CD4-positive, alpha-beta T cell (primary cell): ENCODE measurements at places on chromosomes 2 and 18.

DNA sequence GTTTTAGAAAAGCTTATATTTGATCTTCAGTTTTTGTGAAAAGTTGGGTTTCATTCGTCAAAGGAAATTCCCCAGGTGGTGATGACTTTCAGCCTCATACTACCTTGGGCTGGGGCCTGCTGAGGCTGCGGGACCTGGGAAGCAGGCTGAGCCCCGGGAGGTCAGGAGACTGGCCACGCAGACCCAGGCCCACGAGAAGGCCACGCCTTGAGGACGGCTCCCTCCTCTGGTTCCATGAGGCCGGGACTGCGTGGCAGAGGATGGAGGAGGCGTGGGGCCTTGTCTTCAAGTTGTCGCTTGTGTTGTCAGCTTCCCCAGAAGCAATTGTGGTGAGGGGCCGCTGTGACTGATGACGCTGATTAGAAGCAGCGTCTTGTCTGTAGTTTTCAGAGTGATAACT is 11.8 kb downstream of the CNDP2 start:
- H3K27ac ChIP-seq, result no peak overlapping the region
- H3K4me3 ChIP-seq, result no peak overlapping the region
- H3K4me1 ChIP-seq, result no peaks in the 10 kb centered on the region
- no peak for DNase-seq
- H3K27me3 ChIP-seq, result no peaks in the 10 kb centered on the region

GRCh38 chr18:55433648-55434047 is 154.3 kb downstream of the TCF4 start:
- no peak for DNase-seq
- H3K4me3 ChIP-seq, result no peak overlapping the region
- no peaks in the 10 kb centered on the region for H3K4me1 ChIP-seq
- H3K27me3 ChIP-seq, result peaks cover 4% of the 10 kb centered on the region
- no peaks in the 10 kb centered on the region for H3K36me3 ChIP-seq

DNA sequence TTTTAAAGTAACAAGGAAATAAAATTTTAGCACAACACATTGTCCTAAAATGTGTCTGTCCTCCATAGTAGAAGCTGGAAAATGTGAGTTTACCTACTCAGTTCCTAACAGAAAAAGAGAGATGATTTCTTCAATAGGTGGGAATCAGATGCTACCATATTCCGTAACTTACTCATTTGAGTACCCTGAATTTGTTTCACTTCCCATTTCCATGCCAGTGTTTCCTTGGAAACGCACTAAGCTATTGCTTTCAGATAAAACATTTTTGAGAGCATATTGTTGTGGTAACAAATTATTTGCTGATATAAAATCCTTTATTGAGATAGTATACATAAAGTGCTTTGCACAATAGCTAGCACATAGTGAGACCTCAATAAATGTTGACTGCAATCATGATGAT is 137.5 kb upstream of the BARD1 start:
- no peak for DNase-seq
- H3K27me3 ChIP-seq, result no peaks in the 10 kb centered on the region
- H3K4me3 ChIP-seq, result no peak overlapping the region

GRCh38 chr2:173590276-173590861 is 235.7 kb downstream of the CDCA7 start:
- no peak overlapping the region for H3K27ac ChIP-seq
- H3K27me3 ChIP-seq, result peaks cover 4% of the 10 kb centered on the region
- H3K36me3 ChIP-seq, result no peaks in the 10 kb centered on the region
- no peaks in the 10 kb centered on the region for H3K4me1 ChIP-seq

GRCh38 chr2:64393383-64394010 is 60.5 kb upstream of the LGALSL start:
- H3K27me3 ChIP-seq, result no peaks in the 10 kb centered on the region
- no peak overlapping the region for H3K4me3 ChIP-seq
- no peak overlapping the region for H3K27ac ChIP-seq

DNA sequence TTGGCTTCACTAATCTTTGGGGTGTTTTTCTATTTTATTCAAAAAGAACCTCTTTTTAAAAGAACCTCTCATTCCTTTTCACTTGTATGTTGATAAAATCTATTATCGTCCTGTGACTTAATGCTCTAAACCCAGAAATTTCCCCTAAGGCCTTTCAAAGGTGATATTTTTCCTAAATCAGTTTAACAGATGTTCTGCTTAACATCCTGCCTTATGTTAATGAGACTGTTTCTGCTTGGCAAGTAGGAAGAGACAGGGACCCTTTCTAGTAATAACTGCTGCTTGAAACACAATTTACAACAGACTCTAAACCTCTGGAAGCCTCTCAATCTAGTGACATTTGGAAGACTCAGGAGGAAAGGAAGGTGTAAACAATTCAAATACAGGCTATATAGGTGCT is 128.8 kb downstream of the KCNJ3 start:
- no peak for DNase-seq
- no peak overlapping the region for H3K27ac ChIP-seq
- no peaks in the 10 kb centered on the region for H3K27me3 ChIP-seq
- no peaks in the 10 kb centered on the region for H3K36me3 ChIP-seq

GRCh38 chr2:98713332-98714015 is 17.5 kb downstream of the MGAT4A start:
- H3K4me1 ChIP-seq, result peaks cover 81% of the 10 kb centered on the region
- no peak overlapping the region for H3K4me3 ChIP-seq
- H3K27ac ChIP-seq, result no peak overlapping the region

- H3K4me1 ChIP-seq, result no peaks in the 10 kb centered on the region
- no peak overlapping the region for H3K27ac ChIP-seq
- H3K36me3 ChIP-seq, result no peaks in the 10 kb centered on the region
- no peak overlapping the region for H3K4me3 ChIP-seq
Measured at GRCh38 chr2:50712569-50712968, 319.4 kb downstream of the NRXN1 start.

DNA sequence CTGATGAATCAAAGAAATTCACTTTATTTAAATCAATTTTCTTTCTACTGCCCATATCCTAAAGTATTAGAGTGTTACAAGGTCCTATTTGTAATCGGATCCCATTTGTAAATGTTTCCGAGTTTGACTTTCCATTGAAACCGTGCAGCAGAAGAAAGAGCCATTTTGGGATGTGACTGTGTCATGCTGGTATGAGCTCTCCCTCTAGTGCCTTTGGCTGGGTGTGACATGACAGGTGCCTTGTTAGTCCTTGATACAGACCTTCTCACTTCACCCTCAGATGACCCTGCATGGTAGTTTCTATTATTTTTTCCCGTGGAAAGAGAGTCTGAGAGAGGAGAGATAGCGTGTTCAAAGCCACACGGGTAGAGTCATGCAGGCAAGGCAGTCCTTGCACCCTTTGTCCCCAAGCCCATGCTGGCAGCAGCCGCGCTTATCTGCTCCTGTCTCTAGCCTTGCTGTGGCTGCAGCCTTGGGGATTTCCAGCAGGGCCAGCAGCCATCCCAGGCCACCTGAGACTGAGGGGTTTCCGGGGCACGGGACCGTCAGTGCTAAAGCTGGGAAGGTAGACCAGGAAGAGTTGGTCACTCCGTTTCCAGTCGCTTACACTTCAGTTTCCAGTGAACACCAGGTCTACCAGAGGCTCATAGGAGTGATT is 21.4 kb downstream of the CHMP1B start:
- peak; percentile 28 for DNase-seq
- no peaks in the 10 kb centered on the region for H3K27me3 ChIP-seq
- H3K4me3 ChIP-seq, result no peak overlapping the region
- no peaks in the 10 kb centered on the region for H3K4me1 ChIP-seq
- no peak overlapping the region for H3K27ac ChIP-seq
- peaks cover 3% of the 10 kb centered on the region for H3K36me3 ChIP-seq

- no peaks in the 10 kb centered on the region for H3K36me3 ChIP-seq
- H3K27ac ChIP-seq, result no peak overlapping the region
- no peak overlapping the region for H3K4me3 ChIP-seq
- no peak for DNase-seq
- no peaks in the 10 kb centered on the region for H3K27me3 ChIP-seq
Measured at GRCh38 chr2:61710711-61711110, 143.1 kb downstream of the FAM161A start.

DNA sequence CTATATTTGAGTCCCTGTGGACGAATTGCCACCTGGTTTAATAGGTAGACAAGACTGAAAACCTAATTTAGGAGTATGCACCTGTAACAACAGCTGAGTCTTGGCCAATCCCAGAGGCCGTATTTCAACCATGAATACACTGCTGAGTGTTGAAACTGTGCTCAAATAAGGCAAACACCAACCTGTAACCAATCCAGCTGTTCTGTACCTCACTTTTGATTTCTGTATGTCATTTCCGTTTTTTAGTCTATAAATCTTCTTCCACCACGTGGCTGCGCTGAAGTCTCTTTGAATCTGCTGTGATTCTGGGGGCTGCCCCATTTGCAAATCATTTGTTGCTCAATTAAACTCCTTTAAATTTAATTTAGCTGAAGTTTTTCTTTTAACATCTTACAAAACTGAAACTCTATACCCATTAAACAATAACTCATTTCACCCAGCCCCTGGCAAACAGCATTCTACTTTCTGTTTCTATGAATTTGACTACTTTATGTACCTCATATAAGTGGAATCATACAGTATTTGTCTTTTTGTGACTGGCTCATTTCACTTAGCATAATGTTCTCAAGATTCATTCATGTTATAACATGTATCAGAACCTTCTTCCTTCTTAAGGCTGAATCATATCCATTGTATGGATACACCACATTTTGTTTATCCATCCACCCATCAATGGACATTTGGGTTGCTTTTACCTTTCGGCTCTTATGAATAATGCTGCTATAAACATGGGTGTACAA is 7.5 kb upstream of the YPEL5 start:
- H3K36me3 ChIP-seq, result no peaks in the 10 kb centered on the region
- H3K4me3 ChIP-seq, result no peak overlapping the region
- DNase-seq, result peak; percentile 22
- no peak overlapping the region for H3K27ac ChIP-seq
- peaks cover 8% of the 10 kb centered on the region for H3K4me1 ChIP-seq
- no peaks in the 10 kb centered on the region for H3K27me3 ChIP-seq

DNA sequence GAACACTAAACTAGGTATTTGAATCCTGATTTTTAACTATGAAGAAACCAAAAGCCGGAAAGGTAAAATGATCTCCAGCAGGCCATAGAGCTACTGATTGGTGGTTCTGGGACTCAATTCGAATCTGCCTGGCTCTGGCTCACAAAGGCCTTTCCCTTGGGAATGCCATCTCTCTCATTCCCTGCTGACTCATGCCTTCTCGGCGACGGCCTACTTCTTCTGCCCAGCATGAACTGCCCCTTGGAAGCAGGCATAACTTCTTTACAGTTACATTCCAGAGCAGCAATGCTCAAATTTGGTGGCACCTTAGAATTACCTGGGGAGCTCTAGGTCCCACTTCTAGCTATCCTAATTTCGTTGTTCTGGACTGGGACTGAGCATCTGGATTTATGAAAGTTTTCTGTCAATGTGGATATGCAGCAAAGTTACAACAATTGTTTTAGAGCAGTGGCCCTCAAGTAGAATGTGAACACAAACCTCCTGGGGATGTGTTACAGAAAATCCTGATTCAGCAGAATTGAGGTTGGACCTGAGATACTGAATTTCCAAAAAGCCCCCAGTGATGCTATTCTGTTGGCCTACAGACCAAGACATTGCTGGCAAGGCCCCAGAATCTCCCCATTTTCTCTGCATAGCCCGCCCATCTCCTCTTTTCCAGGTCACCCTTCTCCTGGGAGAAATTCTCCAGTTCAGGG is 261.1 kb downstream of the CNTNAP5 start:
- no peak for DNase-seq
- H3K27me3 ChIP-seq, result no peaks in the 10 kb centered on the region
- no peaks in the 10 kb centered on the region for H3K36me3 ChIP-seq
- H3K27ac ChIP-seq, result no peak overlapping the region
- H3K4me1 ChIP-seq, result no peaks in the 10 kb centered on the region
- no peak overlapping the region for H3K4me3 ChIP-seq

- no peaks in the 10 kb centered on the region for H3K4me1 ChIP-seq
- H3K36me3 ChIP-seq, result no peaks in the 10 kb centered on the region
- H3K27ac ChIP-seq, result no peak overlapping the region
- no peak overlapping the region for H3K4me3 ChIP-seq
Measured at GRCh38 chr2:17251171-17251570, 267.1 kb downstream of the RAD51AP2 start.

DNA sequence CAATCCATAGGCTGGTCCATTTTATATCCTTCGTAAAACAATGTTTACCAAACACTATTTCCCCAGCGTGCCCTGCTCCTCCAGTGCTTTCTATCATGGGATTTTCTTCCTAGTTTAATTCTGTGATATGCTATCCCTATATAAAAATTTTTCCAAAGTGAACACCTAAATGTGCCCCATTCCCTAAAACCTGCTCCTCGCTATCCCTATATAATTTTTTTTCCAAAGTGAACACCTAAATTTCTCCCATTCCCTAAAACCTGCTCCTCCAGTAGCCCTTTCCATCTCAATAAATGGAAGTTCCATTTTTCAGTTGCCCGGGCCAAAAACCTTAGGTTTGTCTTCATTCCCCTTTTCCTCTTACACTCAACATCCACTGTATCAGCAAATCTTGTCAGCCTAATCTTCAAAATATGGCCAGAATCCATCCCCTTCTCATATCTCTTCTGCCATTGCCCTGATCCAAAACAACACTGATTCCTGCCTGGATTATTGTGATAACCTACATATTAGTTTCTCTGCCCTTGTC is 26.1 kb downstream of the APOB start:
- H3K27ac ChIP-seq, result no peak overlapping the region
- no peak overlapping the region for H3K4me3 ChIP-seq
- H3K36me3 ChIP-seq, result no peaks in the 10 kb centered on the region
- H3K4me1 ChIP-seq, result no peaks in the 10 kb centered on the region

- no peaks in the 10 kb centered on the region for H3K27me3 ChIP-seq
- no peaks in the 10 kb centered on the region for H3K4me1 ChIP-seq
- no peak overlapping the region for H3K27ac ChIP-seq
- H3K4me3 ChIP-seq, result no peak overlapping the region
- H3K36me3 ChIP-seq, result no peaks in the 10 kb centered on the region
Measured at GRCh38 chr18:5646739-5647138, 102.9 kb upstream of the EPB41L3 start.

GRCh38 chr2:15752552-15753232 is 161.0 kb downstream of the DDX1 start:
- no peaks in the 10 kb centered on the region for H3K4me1 ChIP-seq
- no peak overlapping the region for H3K27ac ChIP-seq
- no peaks in the 10 kb centered on the region for H3K36me3 ChIP-seq
- H3K4me3 ChIP-seq, result no peak overlapping the region
- no peak for DNase-seq

DNA sequence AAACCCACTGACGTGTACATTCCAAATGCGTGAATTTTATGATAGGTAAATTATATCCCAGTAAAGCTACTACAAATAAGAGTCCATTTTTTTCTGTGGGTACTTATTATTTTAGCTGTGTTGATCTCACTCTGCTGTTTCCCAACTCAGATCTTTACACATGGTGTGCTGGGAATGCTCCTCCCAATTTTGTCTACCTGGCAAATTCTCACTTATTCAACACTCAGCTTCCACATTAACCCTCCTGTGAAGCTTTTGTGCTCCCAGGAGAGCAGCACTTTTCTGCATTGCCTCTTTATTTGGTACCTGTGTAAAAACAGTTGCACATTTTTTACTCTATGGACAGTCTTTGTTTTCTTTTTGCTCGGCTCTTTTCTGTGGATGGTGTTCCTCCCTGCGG is 38.6 kb upstream of the ATP5MC3 start:
- H3K27ac ChIP-seq, result no peak overlapping the region
- no peaks in the 10 kb centered on the region for H3K36me3 ChIP-seq
- no peak for DNase-seq
- no peak overlapping the region for H3K4me3 ChIP-seq
- H3K4me1 ChIP-seq, result no peaks in the 10 kb centered on the region

- H3K4me3 ChIP-seq, result no peak overlapping the region
- no peak for DNase-seq
- no peaks in the 10 kb centered on the region for H3K36me3 ChIP-seq
- H3K4me1 ChIP-seq, result no peaks in the 10 kb centered on the region
- no peak overlapping the region for H3K27ac ChIP-seq
- H3K27me3 ChIP-seq, result no peaks in the 10 kb centered on the region
Measured at GRCh38 chr2:141306368-141306767, 824.4 kb downstream of the LRP1B start.
